ENCODE measurements at places on chromosomes 2 and 18.

- DNase-seq = no peak
These were observed 279.8 kb downstream of the CELF4 start for GRCh38 chr18:37285825-37286224.

- no peak for DNase-seq
These were observed 58.6 kb downstream of the MGAT5 start for GRCh38 chr2:134312482-134312881.

GRCh38 chr18:6960124-6960523 lies 157.5 kb downstream of the LAMA1 start:
- no peak for DNase-seq

- no peak for DNase-seq
These were observed 6.6 kb downstream of the STAT4 start for GRCh38 chr2:191144217-191144616.

GRCh38 chr2:56008661-56009431 lies 85.3 kb upstream of the EFEMP1 start:
- no peak for DNase-seq

DNA sequence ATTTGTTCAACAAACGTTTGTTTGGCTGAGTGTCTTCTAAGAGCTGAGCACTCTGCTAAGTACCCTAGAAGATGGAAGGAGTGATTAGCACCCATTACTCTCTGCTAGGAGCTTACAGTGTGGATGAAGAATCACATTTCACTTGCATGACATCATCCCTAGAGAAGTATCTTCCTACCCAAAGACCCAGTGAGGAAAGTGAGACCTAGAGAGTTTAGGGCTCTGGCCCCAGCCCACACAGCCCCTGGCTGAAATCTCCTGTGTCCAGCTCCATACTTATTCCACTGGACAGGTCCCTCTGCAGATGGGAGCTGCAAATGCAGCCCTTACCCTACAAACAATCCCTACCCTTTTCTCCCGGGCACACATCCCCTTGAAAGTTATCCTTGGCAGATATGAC lies 26.8 kb upstream of the EPAS1 start:
- no peak for DNase-seq

DNA sequence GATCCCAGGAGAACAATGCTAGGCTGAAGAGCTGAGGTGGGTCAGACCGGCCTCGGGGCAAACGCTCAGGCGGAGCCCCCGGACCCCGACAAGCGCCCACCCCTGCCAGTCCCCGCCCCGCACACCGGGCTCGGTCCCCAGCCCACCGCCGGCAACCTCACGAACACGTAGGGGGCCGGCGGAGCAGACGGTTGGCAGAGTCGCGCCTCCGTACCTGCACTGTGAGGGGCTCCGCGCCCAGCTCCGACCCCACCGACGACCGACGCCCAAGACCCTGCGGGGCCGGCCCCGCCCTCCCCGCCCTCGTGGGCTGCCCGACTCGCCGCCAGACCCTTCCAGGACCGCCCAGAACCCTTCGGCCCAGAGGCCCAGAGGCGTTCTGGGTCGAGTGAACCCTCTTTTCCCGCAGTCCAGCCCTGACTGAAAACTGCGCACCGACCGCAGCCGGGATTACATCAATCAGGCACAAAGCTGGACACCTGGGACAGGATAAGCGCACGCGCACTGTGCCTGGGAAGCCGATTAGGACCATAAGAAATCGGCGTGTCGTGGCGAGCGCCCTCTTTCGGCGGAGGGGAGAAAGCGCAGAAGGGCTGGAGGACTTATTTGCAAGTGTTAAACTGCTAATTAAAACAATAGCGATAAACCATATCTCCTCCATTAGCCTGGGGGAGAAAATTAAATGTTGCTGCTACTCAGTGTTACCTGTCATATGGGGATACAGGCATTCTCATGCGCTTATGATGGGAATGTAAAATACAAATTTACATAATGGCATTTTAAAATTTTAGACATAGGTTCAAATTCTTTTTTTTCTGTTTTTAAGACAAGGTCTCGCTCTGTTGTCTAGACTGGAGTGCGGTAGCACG lies 11.7 kb upstream of the DCTN1 start:
- peak; percentile 94 for DNase-seq

DNA sequence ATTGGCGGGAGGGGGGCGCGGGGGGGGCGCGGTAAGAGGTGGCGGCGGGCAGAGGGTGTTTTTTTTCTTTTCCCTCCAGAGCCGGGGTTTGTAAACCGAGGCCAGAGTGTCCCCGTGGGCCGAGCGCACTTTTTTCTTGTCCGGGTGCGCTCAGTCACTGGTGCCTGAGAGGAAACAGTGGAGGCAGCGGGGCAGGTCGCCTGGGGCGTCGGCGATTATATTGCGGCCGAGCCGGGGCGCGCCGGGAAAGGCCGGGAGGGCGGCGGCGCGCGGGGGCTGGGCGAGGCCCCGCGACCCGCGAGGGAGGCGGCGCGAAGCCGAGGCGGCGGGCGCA lies 275 bp downstream of the HOXD8 start:
- DNase-seq = no peak

- no peak for DNase-seq
These were observed 156.8 kb downstream of the GPD2 start for GRCh38 chr2:156592809-156593593.

Measured in CD4-positive, alpha-beta memory T cell (primary cell).